Activated CD4-positive, alpha-beta T cell treated with anti-CD3 and anti-CD28 coated beads for 36 hours (primary cell): ENCODE measurements at places on chromosomes 6 and 20. TPM values are rescaled to one million over a fixed set of nuclear protein-coding genes. Genes with fewer than 3 reads are reported as not detected.

CEP250 gene
- 60.2 TPM for total RNA-seq

OR2B6 gene
- not detected for total RNA-seq

LIN28B gene
- not detected for total RNA-seq

CST4 gene
- total RNA-seq = not detected

FOXQ1 gene
- total RNA-seq = not detected

KCNQ2 gene
- total RNA-seq = not detected

SYCP2 gene
- 1.5 TPM for total RNA-seq

SLC22A1 gene
- 0.78 TPM for total RNA-seq

VGLL2 gene
- total RNA-seq = not detected

JPH2 gene
- 0.07 TPM for total RNA-seq

SEL1L2 gene
- not detected for total RNA-seq

ABRACL gene
- 92.5 TPM for total RNA-seq

CEP85L gene
- total RNA-seq = 29.7 TPM

PPP1R16B gene
- total RNA-seq = 84.0 TPM

DEFB115 gene
- not detected for total RNA-seq

MATN4 gene
- 0.48 TPM for total RNA-seq

OLIG3 gene
- total RNA-seq = not detected

EBF4 gene
- total RNA-seq = 4.3 TPM

CAP2 gene
- total RNA-seq = not detected

ANGPT4 gene
- total RNA-seq = not detected

DLK2 gene
- total RNA-seq = 2.0 TPM

LRP11 gene
- 5.1 TPM for total RNA-seq

PCSK2 gene
- total RNA-seq = not detected

CCDC28A gene
- total RNA-seq = 16.8 TPM

MTG2 gene
- total RNA-seq = 44.9 TPM

UNC5CL gene
- total RNA-seq = 1.9 TPM

LY6G6D gene
- not detected for total RNA-seq

MAP1LC3A gene
- total RNA-seq = 2.7 TPM

CD40 gene
- 4.0 TPM for total RNA-seq

SPDEF gene
- total RNA-seq = 0.18 TPM

IL17F gene
- 155 TPM for total RNA-seq

TAAR9 gene
- not detected for total RNA-seq

RIN2 gene
- not detected for total RNA-seq

DHX35 gene
- 8.7 TPM for total RNA-seq

MICB gene
- total RNA-seq = 19.6 TPM

TMEM217 gene
- 2.5 TPM for total RNA-seq

LKAAEAR1 gene
- total RNA-seq = 0.46 TPM

UBD gene
- not detected for total RNA-seq

FILIP1 gene
- total RNA-seq = not detected

EPB41L1 gene
- total RNA-seq = 0.67 TPM

SPATA25 gene
- 0.66 TPM for total RNA-seq

IRAK1BP1 gene
- 2.7 TPM for total RNA-seq

VWA7 gene
- 1.5 TPM for total RNA-seq

TREML1 gene
- total RNA-seq = not detected
